ENCODE measurements at places on chromosomes 3 and 15.

- peak; percentile 1 for DNase-seq
Observed at GRCh38 chr3:149494022-149494758, 19.7 kb downstream of the TM4SF4 start.

DNA sequence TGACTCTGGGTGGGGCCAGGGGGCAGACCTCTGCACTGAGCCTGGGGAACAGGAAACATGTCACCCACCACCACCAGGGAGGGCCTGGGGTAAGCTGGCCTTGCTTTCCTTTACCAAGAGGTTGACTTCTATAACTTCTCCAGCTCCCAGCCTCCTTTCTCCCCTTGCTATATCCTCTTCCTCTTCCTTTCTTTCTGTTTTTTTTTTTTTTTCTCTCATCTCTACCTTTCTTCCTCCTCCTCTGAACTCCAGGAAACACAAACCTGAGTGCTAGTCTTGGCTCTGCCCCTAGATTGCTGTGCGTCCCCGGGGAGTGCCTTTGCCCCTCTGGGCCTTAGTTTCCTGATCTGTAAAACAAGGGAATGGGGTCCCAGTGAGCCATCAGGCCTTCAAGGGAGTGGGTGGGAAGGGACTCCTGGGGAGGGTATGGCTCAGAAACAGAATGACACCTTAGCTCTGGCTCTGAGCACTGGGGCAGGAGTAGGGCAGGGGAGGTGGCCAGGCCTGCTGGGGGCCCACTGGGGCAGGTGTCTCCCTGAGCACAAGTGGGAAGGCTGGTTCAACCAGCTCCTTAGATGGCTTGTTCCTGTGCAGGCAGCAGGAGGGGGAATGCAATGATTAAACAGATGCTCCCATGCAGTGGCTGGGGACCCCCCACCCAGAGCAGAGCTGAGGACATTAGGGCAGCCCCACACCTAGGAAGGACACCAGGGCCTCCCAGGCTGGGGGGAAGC lies 4.3 kb downstream of the SNX33 start:
- no peak for DNase-seq

GRCh38 chr3:150223558-150223957 lies 184.5 kb upstream of the TSC22D2 start:
- DNase-seq: no peak

GRCh38 chr3:77967621-77968020 lies 927.7 kb downstream of the ROBO2 start:
- DNase-seq: no peak

DNA sequence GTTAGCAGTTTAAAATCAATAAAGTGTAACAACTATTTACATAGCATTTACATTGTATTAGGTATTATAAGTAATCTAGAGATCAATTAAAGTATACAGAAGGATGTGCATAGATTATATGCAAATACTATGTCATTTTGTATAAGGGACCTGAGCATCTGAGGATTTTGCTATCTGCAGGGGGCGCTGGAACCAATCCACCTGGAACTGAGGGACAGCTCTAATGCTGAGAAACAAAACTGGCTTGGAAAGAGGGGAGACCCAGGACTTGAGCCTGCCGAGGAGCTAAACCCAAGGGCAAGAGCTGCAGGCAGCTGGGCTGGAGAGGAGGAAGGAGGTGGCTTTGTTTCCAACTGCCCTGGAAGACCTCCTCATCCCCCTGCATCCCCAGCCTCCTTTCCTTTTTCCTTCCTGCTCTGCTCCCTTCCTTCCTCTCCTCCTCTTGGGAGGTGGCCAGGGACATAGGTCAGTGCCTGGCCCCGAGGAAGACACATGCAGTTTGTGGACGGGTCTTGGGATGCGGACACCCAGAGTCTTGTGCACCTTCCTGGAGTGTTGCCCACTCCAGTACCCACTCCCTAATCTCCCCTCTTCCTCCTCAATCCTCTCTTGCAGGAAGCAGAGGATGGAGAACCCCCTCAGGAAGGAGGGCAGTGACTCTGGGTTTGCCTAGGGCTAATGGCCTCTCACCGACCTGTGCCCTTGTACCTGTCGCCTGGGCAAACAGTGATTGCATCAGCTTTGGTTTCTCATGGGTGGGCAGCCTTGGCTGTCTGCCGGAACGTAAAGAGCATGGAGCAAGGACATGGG lies 825 bp upstream of the RTP3 start:
- no peak for DNase-seq

DNA sequence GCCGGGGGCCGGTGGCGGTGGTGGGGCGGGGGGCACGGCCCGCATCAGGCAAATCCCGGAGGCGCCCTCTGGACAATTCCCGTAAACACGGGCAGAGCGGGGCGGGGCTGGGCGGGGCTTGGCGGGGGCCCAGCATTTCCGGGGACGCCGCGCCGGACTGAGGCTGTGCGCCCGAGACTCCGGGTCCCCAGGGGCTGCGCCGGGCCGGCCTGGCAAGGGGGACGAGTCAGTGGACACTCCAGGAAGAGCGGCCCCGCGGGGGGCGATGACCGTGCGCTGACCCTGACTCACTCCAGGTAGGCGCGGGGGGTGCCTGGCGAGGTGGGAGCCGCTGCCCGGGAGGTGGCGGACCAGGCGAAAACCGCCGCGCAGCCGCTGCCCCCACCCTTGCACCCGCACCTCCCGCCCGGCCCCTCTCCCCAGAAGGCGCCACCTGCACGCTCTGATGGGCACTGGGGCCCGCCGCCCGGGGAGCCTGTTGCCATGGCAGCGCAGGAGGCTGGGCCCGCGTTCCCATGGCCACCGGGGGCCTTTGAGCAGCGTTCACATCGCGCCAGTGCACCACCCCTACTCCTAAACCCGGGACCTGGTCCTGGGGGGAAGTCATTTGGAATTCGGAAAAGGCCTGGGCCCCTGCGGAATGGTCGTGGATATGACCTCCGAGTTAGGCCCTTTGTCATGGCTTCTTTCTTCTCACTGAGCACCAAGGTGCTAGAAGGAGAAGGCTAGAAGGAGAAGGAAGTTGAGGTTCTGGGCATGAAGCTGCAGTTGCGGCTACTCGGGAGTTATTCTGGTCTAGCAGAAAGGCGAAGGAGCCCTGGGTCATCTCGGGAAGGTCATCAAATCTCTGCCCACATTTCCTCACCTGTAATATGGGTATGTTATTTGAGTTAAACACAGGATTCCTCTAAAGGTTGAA lies 16.1 kb upstream of the SEMA4B start:
- DNase-seq: peak; percentile 69

- no peak for DNase-seq
Observed at GRCh38 chr15:99584081-99584600, 18.4 kb downstream of the MEF2A start.

DNA sequence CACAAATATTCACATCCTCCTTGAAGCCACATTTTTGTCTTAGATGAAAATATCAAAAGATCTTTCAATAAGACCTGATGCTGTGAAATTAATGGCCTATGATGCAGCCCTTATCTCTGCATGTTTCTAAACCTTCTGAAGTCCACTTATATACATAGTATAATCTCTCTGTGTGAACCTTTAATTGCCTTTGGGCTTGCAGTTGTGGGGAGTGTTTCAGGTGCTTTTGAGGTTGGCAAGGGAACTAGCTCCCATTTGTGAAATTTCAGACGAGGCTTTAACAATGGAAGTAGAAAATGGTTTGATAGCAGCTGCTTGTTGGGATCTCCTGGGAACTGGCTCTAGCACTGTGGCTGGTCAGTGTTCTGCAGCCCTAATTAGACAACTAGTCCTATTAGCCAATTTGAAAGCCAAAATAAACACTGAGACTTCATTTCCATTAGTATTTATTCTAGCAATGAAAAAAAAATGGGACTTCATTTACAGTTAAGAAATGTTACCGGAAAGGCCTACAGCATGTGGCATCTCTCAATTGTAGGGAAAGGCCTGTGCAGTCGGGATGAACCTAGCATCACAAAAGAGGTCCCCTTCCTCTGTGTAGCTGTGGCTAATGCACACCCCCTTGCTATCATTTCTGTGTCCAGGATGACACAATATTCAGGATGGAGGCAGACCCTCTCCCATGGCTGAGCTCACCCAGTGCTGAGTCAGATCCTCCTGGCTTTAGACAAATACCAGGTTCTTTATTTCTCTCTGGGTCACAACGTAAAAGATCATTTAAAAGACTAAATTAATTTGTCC lies 140.7 kb upstream of the TRIM42 start:
- no peak for DNase-seq

DNA sequence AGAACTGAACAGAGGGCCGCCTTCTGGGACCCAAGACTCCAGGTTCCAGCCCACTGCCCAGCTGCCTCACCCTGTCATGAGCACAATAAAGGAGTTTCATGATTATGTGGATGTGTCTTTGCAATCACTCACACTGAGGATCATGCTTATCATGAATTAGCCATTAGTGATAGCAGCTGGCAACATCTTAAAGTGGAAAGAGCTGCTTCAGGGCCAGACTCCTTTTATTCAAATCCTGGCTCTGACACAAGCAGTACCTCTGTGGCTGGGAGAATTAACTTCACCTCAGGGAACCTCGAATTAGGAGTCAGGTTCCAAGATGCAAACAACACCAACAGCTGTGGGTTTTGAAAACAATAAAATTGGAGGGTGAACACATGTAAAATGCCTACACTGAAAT lies 6.6 kb upstream of the SCAP start:
- DNase-seq: no peak

DNA sequence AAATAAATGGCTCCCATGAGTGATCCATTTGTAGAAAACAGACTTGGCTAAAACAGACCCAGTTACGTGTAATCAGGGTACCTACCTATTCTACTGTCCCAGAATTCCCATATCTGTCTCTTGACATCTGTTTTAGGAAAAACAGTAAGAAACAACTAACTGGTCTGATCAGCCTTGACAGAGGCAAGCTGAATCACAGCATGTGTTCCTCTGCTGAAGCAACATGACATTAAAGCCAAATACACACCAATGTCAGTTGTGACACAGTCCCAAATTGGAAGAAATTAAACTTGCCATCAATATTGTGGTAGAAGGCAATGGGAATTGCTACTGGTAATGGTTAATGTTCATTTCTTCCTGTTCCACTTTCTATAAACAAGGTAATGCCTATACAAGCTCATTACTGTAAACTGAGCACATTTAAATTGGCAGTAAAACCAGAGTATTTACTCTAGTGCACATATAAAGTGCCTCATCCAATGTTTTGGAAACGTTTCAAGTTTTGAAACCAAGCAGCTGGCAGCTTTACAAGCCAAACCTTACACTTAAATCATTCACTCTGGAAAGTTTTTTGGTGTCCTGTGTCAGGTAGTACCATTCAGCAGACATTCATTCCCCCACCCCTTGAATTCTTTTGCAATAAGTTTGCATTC lies 27.0 kb downstream of the ALDH1A2 start:
- DNase-seq: no peak

- DNase-seq: no peak
Observed at GRCh38 chr3:123028233-123028828, 768 bp upstream of the SEMA5B start.

GRCh38 chr3:115790759-115791158 lies 167.4 kb downstream of the GAP43 start:
- DNase-seq: no peak

- DNase-seq: no peak
Observed at GRCh38 chr3:129558772-129559564, 16.0 kb downstream of the H1-8 start.

DNA sequence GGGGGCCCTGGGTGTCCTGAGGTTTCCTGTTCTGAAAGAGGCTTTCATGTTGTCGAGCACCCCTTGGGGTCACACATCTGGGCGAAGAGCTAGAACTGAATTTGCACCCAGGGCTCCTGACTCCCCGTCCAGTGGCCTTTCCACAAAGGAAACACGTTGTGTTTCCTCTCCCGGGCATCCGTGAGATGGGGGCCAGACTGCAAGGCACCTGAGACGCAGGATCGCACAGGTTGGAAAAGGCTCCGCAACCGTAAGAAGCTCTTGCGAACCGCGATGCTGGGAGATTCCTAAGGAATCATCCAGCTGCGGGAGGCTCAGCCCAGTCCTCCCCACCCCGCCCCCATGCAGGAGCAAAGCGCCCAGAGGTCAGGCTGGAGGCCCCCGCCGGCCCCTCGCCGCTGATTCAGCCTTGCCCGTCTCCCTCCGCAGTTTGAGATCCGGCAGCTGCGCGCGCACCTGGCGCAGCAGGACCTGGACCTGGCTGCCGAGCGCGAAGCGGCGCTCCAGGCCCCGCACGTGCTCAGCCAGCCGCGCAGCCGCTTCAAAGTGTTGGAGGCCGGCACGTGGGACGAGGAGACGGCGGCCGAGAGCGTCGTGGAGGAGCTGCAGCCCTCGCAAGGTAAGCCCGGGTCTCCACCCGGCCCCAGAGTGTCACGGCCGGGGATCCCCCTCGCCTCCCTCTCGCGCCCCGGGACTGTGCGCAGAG lies 119.6 kb downstream of the ETFA start:
- DNase-seq: no peak

DNA sequence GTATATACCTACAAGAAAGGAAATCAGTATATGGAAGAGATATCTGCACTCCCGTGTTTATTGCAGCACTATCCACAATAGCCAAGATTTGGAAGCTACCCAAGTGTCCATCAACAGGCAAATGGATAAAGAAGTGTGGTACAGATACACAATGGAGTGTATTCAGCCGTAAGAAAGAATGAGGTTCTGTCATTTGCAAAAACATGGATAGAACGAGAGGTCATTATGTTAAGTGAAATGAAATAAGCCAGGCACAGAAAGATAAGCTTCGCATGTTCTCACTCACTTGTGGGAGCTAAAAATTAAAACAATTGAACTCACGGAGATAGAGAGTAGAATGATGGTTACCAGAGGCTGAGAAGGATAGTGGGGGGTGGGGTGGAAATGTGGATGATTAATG lies 53.1 kb downstream of the FAM81A start:
- DNase-seq: no peak

DNA sequence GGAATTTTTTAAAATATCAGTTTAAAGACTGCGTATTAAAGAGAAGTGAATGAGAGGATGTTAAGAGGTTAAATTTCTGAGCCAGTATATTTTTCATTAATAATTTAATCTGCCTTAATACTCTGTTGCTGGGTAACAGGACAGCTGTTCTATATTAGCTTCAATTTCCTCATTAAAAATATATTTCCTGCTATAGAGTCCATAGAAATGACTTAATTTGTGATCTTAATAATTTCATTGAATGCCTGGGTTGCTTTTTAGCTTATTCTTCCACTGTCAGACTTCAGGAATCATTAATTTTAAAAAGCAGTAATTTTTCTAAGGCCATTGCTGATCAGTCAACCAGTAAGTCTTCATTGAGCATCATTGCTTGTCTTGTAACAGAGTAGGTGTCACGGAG lies 129.0 kb downstream of the THSD4 start:
- DNase-seq: no peak

DNA sequence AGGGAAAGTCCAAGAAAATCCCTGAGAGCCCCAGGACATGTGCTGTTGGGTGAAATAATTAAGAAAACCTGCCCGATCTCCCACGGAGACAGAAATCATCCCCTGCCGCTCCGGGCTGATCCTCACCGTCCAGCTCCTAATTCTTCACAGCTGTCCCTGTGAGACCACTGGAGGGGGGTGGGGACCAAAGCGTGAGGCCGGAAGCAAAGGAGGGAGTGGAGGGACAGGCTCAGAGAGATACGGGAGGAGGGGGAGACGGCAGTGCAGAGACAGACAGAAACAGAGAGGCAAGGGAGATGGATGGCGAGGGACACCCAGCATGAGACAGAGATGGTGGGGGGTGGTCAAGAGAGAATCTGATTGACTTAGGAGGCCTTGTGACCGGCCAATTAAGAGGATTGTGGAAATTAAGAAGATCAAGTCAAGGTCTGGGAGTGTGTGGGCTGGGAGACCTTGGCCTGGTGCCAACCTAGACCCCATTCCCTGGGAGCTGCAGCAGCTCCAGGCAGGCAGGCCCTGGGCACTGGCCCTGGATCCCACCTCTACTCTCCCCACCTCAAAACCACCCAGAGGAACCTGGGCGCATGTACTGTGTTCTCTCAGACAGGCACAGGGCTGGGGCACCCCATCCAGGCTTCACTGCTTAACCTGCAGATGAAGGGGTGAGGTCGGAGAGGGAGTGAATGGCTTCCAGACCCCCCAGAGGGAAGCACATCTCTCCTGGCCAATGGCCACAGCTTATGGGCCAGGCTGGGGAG lies 113.2 kb upstream of the ALDH1A3 start:
- no peak for DNase-seq
